Aorta (tissue), 5 donors: ENCODE measurements at places on chromosomes 6 and 20. TPM values are rescaled to one million over a fixed set of nuclear protein-coding genes. Genes with fewer than 3 reads are reported as not detected.

DNA sequence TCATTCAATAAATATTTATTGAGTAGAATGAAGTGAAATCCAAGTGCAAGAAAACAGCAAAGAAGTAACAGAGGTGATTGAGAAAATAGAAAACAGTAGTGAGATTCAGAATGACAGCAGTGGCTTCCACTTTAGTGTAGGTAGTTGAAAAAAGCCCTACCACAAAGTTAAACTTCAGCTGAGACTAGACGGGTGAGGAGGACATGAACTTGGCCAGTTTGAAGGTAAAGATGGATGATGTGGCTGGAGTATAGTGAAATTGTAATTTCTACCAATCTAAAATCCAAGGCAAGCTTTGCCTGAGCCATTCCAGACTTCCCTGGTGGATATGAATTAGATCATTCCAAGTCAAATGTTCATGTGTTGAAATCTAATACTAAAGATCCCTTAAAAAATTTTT, 32.6 kb upstream of the AHI1 start:
- no peaks in the 10 kb centered on the region for H3K27me3 ChIP-seq
- H3K4me1 ChIP-seq: no peaks in the 10 kb centered on the region
- no peak overlapping the region for H3K27ac ChIP-seq
- no peak overlapping the region for H3K4me3 ChIP-seq
- DNase-seq: no peak

GRCh38 chr6:20965915-20966314, 431.7 kb downstream of the CDKAL1 start:
- H3K27me3 ChIP-seq: no peaks in the 10 kb centered on the region
- DNase-seq: no peak
- peaks cover 4% of the 10 kb centered on the region for H3K36me3 ChIP-seq
- no peaks in the 10 kb centered on the region for H3K4me1 ChIP-seq
- no peak overlapping the region for H3K4me3 ChIP-seq
- no peak overlapping the region for H3K27ac ChIP-seq

DNA sequence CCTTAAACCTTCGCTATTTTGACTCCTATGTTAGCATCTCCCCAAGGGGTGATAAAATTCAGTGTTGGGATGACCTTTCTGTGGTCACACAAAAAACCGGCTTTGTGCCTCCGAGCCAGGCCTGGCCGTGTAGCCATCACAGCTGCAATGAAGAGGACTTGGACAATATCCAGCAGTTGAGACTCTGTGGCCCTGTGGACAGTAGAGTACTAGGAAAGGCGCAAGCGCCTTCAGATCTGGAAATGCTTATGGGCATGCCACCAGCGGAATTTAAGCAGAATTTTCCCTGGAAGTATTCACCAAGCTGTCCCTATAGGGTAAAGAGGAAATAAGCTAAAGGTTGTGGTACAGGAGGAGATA, 63.3 kb upstream of the SLC2A12 start:
- no peaks in the 10 kb centered on the region for H3K4me1 ChIP-seq
- no peaks in the 10 kb centered on the region for H3K27me3 ChIP-seq
- no peak for DNase-seq
- H3K27ac ChIP-seq: no peak overlapping the region
- no peaks in the 10 kb centered on the region for H3K36me3 ChIP-seq

The ATRN gene
- 33.4 TPM for total RNA-seq

The CAGE1 gene
- total RNA-seq: not detected

The CGA gene
- total RNA-seq: not detected
